ENCODE measurements at places on chromosomes 1 and 21.

DNA sequence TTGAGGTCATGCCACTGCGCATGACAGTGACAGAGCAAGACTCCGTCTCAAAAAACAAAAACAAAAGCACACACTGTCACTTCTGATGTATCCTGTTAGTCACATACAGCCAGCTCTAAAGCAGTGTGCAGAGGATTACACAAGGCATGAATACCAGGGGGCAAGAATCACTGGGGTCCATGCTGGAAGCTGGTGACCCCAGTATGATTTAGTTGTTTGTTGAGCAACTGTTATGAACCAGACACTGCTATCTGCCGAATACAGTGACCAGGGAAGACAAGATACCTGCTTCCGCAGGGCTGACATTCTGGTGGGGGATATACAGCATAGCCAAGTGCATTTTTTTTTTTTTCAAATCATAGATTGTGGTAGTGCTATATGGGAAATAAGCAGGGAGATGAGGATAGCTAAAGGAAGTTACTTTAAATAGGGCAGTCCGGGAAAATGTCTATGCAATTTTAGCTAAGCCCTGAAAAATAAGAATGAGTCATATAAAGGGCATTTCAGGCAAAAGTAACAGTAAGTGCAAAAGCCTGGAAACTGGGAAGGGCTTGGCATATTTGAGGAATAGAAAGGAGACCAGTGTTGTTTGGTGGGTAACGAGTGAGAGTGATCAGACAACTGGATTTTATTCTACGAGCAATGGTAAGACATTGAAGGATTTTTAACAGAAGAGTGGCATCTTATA, 69.7 kb downstream of the ADSS2 start:
- H3K36me3 ChIP-seq, result no peaks in the 10 kb centered on the region
- peak; percentile 5 for DNase-seq
- no peaks in the 10 kb centered on the region for H3K27me3 ChIP-seq
- H3K27ac ChIP-seq, result no peak overlapping the region

GRCh38 chr1:48889082-48889481, 112.4 kb upstream of the BEND5 start:
- no peaks in the 10 kb centered on the region for H3K27me3 ChIP-seq
- H3K4me1 ChIP-seq, result no peaks in the 10 kb centered on the region
- no peak overlapping the region for H3K27ac ChIP-seq
- H3K4me3 ChIP-seq, result no peak overlapping the region
- H3K36me3 ChIP-seq, result no peaks in the 10 kb centered on the region

DNA sequence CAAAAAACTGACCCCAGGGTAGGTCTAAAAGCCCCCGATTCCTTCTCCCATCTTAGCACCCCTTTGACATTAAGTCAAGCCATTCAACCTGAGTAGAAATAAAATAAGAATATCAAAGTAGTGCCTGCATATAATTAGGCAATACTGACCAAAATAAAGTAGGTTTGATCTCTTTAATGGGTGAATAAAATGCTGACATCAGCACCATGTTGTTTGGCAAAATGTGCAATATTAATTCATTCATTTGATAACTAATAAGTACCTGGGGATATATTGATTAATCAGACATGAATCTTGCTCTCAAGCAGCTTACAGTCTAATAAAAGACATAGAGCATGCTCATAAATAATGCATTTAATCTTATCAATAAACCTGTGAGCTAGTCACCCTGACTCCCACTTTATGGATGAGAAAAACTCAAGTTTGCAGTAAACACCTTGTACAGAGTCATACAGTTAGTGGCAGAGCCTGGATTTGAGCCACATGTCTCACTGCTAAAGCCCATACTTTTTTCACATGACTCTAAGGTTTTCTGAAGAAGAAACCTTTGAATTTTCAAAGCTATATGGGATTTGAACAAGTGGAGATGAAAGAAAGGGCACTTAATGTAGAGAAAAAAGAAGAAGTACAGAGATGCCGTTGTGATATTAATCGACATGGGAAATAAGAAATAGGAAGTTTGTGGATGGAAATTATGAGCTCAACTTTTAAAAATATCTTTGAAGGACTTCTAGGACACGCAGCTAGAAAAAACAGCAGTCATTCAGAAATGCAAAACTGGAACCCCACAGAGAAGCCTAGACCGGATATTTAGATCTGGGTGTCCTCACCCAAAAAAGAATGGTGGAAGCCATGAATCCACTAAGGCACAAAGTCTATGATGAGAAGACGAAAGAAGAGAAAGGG, 183.9 kb downstream of the TOMM20 start:
- H3K4me3 ChIP-seq, result no peak overlapping the region
- no peak overlapping the region for H3K27ac ChIP-seq
- no peak for DNase-seq
- H3K4me1 ChIP-seq, result peaks cover 10% of the 10 kb centered on the region
- H3K27me3 ChIP-seq, result no peaks in the 10 kb centered on the region

DNA sequence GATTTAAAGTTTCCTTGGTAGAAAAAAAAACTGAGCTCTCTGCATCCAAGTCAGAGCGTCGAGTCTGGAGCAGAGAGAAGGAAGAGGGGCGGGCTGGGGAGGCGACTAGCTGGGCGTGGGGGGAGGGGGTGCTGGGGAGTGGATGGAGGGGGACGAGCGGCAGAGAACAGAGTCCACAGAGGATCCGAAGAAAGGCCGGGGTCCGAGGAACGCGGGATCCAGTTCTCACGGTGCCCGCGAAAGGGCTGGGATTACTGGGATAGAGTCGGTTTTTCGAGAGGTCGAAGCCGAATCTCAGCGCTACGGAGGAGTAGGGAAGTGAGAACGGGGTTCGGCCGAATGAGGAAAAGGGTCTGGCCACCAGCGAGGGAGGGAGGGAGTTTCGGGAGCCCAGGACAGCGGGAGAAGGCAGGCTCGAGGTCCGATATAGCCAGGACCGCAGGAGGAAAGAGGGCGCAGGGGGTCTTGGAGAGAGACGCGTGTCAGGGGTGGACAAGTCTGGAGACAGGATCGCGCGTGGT, 665 bp downstream of the DAB1 start:
- peaks cover 10% of the 10 kb centered on the region for H3K27me3 ChIP-seq
- H3K4me3 ChIP-seq, result peak overlapping the region; percentile 47
- H3K27ac ChIP-seq, result no peak overlapping the region

DNA sequence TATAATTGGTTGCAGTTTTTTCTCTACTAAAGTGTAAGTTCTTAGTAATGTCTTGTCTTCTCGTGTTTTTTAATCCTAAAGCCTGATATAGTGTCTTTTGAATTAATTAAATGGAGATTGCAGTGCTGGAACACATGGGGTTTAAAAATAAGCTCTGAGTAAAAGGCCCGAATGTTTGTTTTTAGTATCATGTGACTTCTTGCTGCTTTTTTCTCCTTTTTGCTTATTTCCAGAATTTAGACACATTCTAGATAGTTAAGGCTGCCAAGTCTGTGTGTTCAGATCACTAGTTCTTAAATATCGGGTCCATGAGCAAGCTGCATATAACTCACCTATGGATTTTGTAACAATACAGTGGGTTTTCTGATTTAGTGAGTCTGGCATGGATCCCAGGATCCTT, 27.5 kb downstream of the KCTD3 start:
- H3K27me3 ChIP-seq, result no peaks in the 10 kb centered on the region
- peaks cover 17% of the 10 kb centered on the region for H3K4me1 ChIP-seq
- no peak for DNase-seq
- H3K36me3 ChIP-seq, result peaks cover 21% of the 10 kb centered on the region

GRCh38 chr1:228867951-228868730, 132.9 kb downstream of the RHOU start:
- H3K27ac ChIP-seq, result no peak overlapping the region
- no peaks in the 10 kb centered on the region for H3K27me3 ChIP-seq
- H3K4me3 ChIP-seq, result no peak overlapping the region
- H3K36me3 ChIP-seq, result no peaks in the 10 kb centered on the region
- no peak for DNase-seq

- no peak for DNase-seq
- no peaks in the 10 kb centered on the region for H3K27me3 ChIP-seq
- H3K27ac ChIP-seq, result no peak overlapping the region
- H3K4me3 ChIP-seq, result no peak overlapping the region
- H3K4me1 ChIP-seq, result no peaks in the 10 kb centered on the region
Observed at GRCh38 chr1:7247158-7247557, 461.9 kb downstream of the CAMTA1 start.

GRCh38 chr1:1211541-1212441, 2.2 kb downstream of the TNFRSF4 start:
- no peak overlapping the region for H3K4me3 ChIP-seq
- H3K27me3 ChIP-seq, result peaks cover 4% of the 10 kb centered on the region
- DNase-seq, result no peak
- no peak overlapping the region for H3K27ac ChIP-seq

GRCh38 chr1:240491156-240491555, 120.8 kb downstream of the GREM2 start:
- DNase-seq, result no peak
- no peaks in the 10 kb centered on the region for H3K36me3 ChIP-seq
- no peak overlapping the region for H3K4me3 ChIP-seq
- H3K27me3 ChIP-seq, result no peaks in the 10 kb centered on the region
- H3K27ac ChIP-seq, result no peak overlapping the region

- peaks cover 18% of the 10 kb centered on the region for H3K4me1 ChIP-seq
- H3K27ac ChIP-seq, result no peak overlapping the region
- H3K27me3 ChIP-seq, result no peaks in the 10 kb centered on the region
Observed at GRCh38 chr1:67759692-67760029, 73.6 kb downstream of the GNG12 start.

GRCh38 chr1:16921391-16922185, at the start of gene CROCC:
TSS of gene CROCC (plus strand) at chr1:16921931. CDS start at chr1:16922019, 88 bp downstream.
- DNase-seq, result no peak
- no peaks in the 10 kb centered on the region for H3K27me3 ChIP-seq
- no peaks in the 10 kb centered on the region for H3K36me3 ChIP-seq

DNA sequence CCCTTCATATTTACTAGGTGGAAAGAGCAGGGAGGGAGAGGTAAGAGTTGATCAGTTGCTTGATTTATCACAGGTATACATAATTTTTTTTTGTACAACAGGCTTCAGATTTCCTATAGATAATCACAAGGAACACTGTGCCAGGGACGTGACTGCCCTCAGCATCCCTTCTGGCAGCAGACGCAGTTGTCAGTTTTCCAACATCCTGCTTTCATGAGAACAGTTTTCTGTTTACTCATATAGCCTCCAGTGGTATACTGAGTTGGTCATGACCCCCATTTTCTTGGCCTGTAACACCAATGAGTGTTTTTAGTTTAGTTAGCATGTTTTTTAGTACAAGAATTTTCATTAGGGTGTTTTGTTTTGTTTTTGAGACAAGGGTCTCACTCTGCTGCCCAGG, 37.9 kb upstream of the PTPRF start:
- H3K27ac ChIP-seq, result no peak overlapping the region
- H3K36me3 ChIP-seq, result no peaks in the 10 kb centered on the region
- no peaks in the 10 kb centered on the region for H3K4me1 ChIP-seq
- no peak overlapping the region for H3K4me3 ChIP-seq

DNA sequence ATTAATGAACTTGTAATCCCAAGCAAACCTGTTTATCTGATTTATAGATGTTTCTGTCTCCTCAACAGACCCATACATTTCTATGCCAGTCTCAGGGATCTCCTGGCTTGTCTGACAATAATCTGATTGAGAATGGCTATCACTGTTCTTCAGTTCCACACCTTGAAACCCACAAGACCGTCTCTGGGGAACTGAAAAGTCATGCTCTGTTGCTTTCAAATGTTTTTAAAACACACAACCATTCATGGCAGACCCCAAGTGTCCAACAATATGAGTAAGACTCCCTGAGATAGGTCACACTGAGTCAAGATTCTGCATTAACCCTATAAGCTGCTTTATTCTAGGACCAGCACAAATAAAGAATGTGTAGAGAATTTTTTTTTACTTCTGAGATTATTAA, 611.2 kb upstream of the PLXNA2 start:
- H3K27me3 ChIP-seq, result no peaks in the 10 kb centered on the region
- DNase-seq, result no peak
- no peaks in the 10 kb centered on the region for H3K4me1 ChIP-seq

- no peak overlapping the region for H3K4me3 ChIP-seq
- no peaks in the 10 kb centered on the region for H3K27me3 ChIP-seq
- H3K4me1 ChIP-seq, result no peaks in the 10 kb centered on the region
- H3K36me3 ChIP-seq, result peaks cover 20% of the 10 kb centered on the region
Observed at GRCh38 chr1:177928194-177928593, 41.7 kb downstream of the SEC16B start.

DNA sequence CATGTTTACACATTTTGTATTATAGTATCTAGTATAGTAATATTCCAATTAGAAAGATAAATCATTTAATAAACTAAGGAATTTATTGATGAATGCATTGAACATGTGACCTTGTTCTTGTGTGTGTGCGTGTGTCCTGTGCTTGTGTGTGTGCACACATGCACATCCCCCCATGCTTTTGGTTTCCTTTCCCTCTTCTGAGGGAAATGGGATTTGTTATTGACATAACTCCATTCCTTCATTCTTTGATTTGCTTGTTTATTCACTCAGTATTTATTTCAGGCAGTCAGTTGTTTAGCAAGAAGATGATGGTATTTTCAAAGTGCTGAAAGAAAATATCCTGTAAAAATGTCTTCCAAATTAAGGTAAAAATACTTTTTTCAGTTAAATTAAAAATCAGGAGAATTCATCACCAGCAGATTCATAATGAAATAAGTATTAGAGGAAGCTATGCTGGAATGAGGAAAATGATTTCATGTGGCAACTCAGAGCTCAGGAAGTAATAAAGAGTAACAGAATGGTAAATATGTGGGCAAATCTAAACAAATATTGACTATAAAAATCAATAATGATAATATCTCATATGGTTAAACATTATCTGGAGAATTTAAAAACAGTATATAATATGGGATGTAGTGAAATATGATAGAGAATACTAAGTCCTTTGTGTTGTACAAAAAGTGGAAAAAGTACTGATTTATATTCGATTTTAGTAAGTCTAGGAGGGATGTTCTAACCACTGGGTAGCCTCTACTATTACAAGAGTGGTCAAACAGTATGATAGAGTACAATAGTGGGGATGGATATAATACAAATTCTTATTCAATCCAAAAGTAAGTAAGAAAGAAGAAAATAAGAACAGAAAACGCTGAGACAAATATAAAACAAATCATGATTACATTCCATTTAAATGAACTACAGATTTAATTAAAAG, 35.2 kb upstream of the SIPA1L2 start:
- no peaks in the 10 kb centered on the region for H3K36me3 ChIP-seq
- H3K4me1 ChIP-seq, result no peaks in the 10 kb centered on the region
- H3K27me3 ChIP-seq, result no peaks in the 10 kb centered on the region
- H3K4me3 ChIP-seq, result no peak overlapping the region
- no peak overlapping the region for H3K27ac ChIP-seq
- no peak for DNase-seq

DNA sequence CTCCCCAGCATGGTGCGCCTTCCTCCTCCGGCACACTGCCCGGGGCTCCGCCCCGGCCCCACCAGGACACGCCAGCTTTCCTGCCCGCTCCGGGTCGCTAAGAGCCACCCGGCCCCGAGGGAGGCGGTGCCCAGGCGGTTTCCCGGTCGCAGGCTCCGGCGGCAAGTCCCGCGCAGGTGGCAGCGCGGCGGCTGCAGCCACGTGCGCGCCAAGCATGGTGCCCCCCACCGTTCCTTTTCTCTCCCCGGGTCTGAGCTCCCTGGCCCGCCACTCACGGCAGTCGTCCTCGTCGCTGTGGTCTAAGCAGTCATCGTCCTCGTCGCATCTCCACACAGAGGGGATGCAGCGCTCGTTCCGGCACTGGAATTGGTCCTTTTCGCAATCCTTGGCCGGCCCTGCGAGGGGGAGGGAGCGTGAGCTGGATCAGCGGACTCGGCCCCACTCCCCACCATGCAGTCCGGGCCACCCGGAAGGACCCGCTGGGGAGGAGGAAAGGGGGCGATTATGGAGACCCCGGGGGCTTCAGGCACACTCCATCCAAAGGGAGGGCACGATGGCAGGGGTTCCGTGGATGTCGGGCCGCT, 1.2 kb downstream of the LRP8 start:
- no peak overlapping the region for H3K27ac ChIP-seq
- no peak for DNase-seq
- H3K4me3 ChIP-seq, result peak overlapping the region; percentile 54
- no peaks in the 10 kb centered on the region for H3K27me3 ChIP-seq
- no peaks in the 10 kb centered on the region for H3K4me1 ChIP-seq
